ENCODE measurements at places on chromosomes 12 and 14.

- DNase-seq: no peak
These were observed 10.6 kb downstream of the ACVRL1 start for GRCh38 chr12:51917746-51918453.

DNA sequence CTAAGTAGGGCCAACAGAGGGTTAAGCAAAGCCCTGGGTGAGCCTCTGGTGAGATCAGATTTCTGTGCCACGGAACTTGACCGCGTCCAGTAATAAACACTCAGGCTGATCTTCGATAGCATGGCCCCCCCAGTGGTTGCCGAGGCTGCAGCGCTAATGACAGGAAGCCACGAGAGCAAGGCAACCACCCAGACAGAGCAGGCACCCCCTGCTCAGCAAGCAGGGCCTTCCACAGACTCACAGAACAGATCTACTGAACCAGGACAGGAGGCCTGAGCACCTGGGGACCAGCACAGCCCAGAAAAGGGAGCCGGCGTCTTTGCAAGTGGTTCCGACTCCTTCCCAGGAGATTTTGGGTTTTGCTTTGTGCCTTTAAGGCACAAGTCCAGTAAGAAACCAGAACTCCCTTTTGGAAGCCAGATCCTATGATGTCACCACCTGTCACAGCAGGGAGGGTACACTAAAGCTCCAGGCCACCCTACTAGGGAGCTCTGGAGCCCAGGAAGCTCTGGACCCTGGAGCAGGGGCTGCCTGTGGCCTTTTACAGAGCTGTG is 42.3 kb downstream of the BCL11B start:
- peak; percentile 26 for DNase-seq

- peak; percentile 44 for DNase-seq
These were observed 56.3 kb downstream of the NUAK1 start for GRCh38 chr12:106082216-106083175.

- DNase-seq: no peak
These were observed 34.2 kb downstream of the MANSC1 start for GRCh38 chr12:12315838-12316237.

DNA sequence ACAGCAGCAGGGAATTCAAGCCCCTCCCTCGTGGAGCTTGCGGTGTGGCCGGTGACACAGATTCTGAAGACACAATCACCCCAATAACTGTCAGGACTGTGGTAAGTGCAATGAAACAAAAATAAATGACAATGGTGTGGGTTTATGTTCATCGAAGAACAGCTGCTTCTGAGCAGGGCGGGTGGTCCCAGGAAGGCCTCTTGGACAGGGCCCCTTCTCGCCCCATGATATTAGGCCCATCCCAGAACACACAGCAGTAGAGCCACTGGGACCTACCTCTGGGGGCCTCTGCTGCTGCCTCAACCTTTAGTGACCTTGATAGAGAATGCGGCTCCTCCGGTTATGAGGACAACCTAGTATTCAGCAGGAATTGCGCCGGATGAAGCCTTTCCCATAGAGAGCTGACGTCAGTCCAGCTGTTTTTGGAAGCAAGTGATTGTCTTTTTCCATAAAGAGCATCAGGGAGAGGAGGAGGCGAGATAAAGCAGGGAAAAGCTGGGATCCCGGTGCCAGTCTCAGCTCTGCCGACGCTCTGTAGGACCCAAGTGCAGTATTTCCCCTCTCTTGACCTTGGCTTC is 84.1 kb upstream of the BCL11B start:
- no peak for DNase-seq

GRCh38 chr14:39367387-39367751 is 64.9 kb downstream of the FBXO33 start:
- no peak for DNase-seq

DNA sequence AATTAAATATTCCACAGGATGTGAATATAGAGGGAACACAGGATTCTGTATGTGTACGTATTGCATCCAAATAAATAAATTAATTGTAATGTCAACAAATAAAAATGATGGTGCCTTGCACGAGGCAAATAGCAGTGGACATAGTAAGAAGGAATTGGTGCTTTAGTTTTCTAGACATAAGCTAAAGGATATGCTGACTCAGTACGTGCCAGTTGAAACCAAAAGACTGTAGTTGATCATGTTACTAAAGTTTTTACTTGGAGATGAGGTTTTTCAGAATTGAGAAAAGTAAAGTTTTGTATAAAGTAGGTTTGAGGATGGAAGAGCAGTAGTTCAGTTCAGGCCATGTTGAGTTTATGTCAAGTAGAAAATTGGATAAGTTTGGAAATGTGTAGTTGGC is 807.2 kb downstream of the SLC16A7 start:
- DNase-seq: no peak

- no peak for DNase-seq
These were observed 163.4 kb upstream of the NOS1 start for GRCh38 chr12:117524806-117525205.

DNA sequence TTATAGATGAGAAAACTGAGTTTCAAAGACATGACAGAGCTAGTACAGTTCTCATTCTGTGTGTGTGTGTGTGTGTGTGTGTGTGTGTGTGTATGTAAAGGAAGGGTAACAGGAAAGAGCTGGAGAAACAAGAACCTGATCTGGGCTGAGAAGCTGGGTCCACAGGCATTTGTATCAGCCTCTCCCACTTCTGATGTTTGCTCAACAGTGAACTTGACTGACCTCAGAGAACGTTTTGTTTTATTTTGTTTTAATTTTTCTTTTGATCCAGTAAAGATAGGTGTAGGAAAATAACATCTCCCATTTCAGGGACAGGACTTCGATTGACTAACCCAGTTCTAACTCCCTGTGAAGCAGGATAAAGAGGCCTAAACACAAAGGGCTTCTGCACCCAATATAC is 85.4 kb downstream of the STXBP6 start:
- no peak for DNase-seq

- no peak for DNase-seq
These were observed 1512.4 kb upstream of the FLRT2 start for GRCh38 chr14:84017495-84017894.

GRCh38 chr14:94052199-94052598 is 26.1 kb downstream of the OTUB2 start:
- no peak for DNase-seq

- DNase-seq: peak; percentile 4
These were observed 1756.2 kb upstream of the SEL1L start for GRCh38 chr14:83289896-83290295.

DNA sequence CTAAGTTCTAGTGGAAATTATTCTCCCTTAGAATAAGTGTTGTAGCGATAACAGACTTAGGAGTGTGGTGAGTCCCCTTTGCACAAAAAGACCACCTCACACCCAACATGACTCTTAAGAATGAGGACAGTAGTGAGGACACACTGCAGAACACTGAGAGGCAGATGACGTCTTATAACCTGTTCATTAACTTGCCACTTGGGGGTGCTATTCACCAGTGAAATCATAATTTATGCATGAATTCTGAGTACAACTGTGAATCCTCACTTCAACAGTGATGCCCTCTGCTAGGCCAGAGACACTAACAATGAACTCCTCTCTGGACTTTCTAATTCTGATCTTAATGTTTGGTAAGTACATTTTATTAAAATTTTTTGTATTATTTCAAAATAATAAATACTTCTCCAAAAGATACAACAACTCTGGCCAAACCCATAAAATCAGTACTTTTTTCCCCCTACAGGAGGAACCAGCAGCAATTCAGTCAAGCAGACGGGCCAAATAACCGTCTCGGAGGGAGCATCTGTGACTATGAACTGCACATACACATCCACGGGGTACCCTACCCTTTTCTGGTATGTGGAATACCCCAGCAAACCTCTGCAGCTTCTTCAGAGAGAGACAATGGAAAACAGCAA is 274.7 kb downstream of the DAD1 start:
- DNase-seq: peak; percentile 64

DNA sequence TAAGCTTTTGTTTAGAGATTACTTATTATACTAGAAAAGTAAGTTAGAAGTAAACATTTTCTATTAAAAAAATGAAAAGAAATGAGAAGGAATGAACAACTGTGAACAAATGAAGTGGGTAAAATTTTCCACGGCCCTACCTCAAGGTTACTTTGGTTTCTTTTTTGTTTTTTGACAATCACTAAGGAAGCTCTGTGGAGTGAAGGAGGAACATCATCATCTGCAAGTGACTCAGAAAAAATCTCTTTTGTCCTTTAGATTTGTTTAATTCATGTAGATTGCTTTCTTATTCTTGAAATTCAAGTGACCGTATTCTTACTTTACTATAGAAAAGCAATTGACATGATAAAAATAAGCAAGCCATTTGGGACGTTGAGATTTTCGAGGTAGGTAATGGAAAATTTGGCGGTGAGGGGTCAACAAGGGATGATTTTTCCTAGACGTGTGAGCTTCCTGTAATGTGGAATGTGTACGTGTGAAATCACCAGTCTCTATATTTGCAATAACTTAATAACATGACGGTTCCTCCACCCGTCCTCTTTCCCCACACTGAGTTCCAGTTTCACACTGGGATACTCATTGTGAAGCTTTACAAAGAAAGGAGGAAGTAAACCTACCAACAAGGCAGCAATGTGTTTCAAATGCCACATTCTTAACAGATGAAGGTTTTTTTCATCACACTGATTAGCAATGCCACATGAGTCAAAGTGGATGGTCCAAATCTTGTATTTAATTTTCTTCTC is 62.3 kb upstream of the EGLN3 start:
- DNase-seq: no peak

DNA sequence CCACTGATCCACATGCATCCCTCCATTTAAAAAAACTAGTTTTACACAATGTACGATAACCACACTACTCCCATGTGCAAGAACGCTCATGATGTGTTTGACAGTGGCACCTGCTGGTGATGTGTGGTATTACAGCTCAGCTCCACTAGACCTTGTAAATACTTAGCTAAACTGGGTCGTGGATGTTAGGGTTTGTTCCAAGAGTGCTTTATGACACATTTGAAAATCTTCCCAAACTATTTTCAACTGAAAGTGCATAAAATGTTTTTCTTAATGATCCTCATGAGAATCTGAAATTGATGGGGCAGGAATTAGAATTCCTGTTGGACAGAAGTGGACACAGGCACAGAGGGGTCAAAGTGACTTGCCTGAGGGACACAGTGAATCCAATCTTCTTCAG is 99.2 kb downstream of the SCARB1 start:
- DNase-seq: peak; percentile 65

- no peak for DNase-seq
These were observed 127.2 kb downstream of the SLC15A5 start for GRCh38 chr12:16150276-16150675.

- DNase-seq: no peak
These were observed 91.0 kb downstream of the FLRT2 start for GRCh38 chr14:85620947-85621346.

GRCh38 chr14:93857500-93858283 is 69.4 kb upstream of the PRIMA1 start:
- no peak for DNase-seq

DNA sequence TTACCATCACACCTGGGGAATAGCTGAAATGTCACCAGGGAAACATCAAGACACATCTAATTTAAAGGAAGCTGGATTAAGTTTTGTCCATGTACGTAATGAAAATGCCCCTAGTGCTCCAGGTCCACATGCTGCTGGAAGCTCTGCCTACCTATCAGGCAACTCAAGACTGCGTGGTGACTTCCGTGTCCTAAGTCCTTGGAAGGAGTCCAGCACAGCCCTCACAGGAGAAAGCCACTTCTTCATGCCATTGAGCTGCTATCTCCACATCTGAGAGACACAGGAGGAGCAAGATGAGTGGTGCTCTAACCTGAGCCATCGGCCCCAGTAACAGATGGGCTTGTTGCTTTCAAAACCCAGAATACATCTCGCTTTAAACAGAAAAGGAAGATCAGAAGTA is 316.4 kb downstream of the DPF3 start:
- no peak for DNase-seq

DNA sequence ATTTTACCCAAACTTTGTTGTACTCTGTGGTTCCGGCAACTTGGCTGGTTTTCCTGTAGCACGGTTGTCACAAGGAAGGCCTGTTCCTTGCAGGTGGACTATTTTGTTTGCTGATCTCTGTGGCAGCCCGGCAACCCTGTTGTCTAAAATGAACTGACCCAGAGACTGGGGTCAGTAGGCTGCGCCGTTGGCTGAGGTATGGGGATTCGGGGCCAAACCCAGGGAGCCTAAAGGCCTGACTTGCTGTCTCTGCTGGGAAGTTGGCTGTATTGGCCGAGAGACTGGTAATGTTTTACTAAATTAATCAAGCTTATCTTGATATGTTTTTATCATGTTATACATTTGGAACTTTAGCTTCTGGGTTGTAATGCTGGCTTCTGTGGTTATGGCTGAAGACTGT is 13.8 kb downstream of the SMIM41 start:
- no peak for DNase-seq

- DNase-seq: no peak
These were observed 72.9 kb downstream of the DDX51 start for GRCh38 chr12:132071040-132071810.

Data from fibroblast of skin of back (primary cell).